Stimulated activated CD4-positive, alpha-beta T cell treated with anti-CD3 and anti-CD28 coated beads, Interleukin-1b, Interleukin-23, amount 100 ng/mL, for 1 hour (primary cell): ENCODE measurements at places on chromosomes 7 and 10.
A peak's percentile ranks its signal among the peaks of the same experiment; 100 is the strongest.

- no peak for DNase-seq
Measured at GRCh38 chr10:97336006-97336405, 1.5 kb upstream of the FRAT2 start.

DNA sequence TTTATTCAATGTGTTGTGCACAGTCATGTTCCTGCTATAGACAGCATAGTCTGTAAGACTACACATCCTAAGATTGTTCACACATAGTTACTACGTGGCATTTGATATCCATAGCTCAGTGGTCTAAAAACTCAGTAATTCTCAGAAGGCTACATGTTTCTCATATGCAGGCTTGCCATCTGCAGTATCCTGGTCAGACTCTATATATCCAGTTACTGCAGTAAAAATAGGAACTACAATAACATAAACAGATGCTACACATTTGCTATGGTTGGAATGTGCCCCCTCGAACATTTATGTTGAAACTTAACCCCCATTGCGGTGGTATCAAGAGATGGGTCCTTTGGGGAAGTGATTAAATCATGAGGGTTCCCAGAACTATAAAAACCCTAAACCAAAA, 1377.8 kb upstream of the LRRTM3 start:
- DNase-seq: no peak

DNA sequence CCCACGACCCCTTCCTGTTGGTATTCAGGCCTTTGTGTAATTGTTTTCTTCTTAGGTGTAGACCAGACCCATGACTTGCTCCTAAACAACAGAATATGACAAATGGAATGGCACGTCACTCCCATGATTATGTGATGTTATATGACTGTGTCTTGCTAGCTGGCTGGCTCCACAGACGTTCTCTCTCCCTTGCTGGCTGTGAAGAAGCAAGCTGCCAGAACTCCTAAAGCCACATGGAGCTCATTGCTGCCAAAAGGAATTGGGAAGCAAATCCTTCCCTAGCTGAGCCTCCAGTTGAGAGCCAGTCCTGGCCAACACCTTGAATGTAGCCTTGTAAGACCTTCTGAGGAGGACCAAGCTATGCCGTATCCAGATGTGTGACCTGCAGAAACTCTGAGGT, 74.2 kb downstream of the RAB18 start:
- DNase-seq: no peak

DNA sequence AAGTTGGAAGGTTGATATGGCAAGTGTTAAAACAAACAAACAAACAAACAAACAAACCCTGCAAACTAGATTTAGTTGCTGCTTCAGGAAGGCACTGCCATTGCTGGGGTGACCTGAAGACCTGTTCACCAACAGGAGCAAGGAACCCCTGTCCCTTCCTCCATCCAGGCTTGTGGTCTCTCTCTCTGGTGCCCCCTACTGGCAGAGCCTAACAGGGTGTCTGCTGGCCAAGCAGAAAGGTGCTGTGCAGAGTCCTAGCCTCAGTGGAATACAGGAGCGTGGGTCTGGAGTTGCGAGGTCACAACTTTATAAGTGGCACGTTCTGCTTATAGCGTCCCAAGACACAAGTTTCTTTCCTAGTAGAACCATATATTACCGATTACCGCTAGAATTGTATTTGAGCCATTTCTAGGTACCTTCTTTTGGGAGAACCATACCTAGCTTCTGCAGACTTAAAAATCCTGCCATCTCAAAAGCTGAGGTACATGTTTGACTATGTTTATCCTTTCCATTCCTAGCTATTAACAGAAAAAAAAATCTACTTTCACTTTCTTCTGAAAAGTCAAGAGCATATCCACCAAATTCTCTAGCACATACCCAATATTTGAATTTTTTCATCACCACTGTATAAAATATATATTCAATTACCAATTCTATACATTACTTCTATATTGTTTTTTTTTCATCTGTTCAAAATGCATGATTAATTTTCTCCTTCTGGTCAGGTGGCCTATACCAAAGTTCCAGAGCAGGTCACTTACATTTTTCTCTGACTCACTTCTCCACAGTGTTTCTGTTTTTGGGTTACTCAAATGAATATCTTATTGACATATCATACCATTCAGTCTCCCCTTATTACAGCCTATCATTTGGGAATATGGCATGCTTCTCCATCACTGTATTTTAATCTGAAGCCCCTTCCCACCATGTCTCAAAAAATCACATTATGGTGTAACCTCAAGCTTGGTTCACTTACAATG, 29.1 kb upstream of the CALD1 start:
- DNase-seq: peak; percentile 36

DNA sequence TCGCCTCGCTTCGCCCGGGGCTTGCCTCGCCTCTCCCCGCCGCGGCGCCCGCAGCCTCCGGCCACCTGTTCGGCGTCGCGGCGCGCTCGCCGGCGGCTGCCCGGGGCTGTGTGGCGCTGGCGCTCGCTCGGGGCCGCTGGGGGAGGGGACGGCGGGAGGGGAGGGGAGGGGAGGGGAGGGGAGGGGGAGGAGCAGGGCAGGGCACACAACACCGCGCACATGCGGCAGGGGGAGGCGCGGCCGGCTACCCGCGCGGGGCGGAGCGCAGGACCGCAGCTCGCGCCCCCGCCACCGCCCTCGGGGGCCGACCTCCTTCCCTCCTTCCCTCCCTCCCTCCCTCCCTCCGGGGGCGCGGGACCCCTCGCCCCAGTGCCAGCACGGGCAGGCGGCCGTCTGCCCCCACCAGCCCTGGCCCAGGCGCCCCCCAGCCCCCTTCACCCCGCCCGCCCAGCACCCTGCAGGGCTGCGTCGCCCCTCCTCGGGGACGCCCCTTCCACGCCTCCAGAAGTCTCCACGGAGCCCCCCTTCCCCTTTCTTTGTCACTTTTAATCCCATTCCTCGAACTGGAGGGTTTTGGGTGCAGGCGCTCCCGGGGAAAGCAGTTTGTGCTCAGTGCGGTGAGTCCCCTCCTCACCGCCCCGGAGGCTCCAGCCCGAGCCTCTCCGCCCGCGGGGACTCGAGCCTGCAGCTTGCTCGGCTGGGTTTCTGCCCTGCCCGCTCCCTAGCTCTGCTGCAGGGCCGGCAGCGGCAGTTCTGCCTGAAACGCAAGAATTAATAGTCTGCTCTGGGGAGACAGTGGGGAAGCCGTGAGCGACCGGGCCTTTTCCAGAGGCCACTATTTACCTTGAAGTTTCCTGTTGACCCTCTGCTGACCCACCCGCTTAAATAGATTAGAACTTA, at the start of gene PARD3:
TSS of gene PARD3 (minus strand) at position 112 of the 900 bp plus-strand sequence. CDS start 301 bp downstream, outside the sequence.
- no peak for DNase-seq

DNA sequence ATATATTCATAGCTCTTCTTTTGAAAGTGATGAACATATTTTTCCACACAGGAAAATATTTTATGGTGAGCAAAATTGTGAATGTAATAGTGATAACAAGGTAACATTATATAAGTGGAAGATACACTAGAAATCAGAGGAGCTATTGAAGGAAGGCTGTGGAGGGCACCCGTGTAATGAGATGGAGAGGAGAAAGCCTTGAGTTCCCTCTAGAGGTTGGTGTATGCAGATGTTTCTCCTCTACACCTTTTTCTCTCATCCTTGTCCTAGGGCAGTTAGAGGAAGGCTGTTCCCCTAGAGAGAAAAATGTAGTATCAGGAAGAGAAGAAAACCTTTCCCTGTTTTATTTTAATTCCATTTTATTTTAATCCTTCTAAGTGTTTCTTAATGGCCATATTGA, 54.6 kb upstream of the NRG3 start:
- no peak for DNase-seq

DNA sequence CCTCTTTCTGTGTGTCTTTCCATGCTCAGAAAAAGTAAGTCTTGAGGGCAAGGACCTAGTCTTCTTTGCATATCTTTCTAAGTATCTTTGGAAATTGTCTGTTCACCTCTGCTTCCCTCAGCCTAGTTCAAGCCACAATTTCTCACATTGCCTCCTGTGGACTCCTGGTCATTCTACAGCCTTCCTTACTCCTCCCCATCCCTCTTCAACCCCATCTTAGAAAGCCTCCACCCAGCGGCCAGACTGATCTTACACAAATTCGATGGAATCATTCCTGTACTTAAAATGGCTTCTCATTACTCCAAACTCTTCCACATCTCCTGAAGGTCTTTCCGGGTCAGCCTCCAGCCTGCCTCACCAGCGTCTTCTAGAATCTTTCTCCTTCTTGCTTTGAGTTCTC, 24.1 kb upstream of the AGK start:
- DNase-seq: no peak

GRCh38 chr10:89646889-89647657, 2.0 kb upstream of the PANK1 start:
- no peak for DNase-seq

DNA sequence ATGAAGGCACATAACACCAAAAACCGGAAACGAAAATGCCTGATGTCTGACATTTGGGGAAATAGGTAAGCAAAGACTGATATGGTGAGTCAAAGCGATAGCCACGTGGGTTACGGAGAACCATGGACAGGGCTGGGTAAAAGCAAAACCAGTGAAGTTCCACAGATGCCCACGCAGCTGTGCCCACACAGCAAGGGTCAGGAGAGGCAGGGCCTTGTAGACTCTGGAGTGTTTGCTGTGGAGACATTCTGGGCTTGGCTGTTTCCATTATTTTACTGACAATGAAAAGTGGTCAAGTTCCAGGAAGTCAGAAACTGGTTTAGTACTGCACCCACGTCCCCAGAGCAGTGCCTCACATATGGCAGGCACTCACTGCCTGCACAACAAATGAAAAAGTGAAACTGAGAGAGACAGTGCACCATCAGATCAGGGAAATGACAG, 148.7 kb downstream of the ZMYND11 start:
- DNase-seq: no peak

DNA sequence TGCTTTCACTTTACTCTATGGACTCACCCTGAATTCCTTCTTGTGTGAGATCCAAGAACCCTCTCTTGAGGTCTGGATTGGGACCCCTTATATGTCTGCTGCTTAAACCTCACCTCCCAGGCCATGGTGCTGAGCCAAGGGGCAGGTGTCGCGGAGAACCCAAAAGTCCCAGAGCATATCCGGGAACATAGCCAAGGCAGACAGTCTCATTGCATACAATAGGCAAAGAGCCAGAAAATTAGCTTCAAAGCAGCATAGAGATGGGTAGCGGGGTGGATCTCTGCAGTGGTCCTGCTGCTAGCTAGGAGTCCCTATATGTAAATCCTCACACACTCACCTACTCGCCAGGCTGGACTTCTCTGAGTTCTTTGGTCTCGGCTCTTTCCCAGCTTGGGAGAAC, 5.5 kb downstream of the CCL24 start:
- DNase-seq: no peak

GRCh38 chr7:132895231-132895630, 186.7 kb downstream of the CHCHD3 start:
- no peak for DNase-seq
